ENCODE measurements at places on chromosomes 6 and 20.

DNA sequence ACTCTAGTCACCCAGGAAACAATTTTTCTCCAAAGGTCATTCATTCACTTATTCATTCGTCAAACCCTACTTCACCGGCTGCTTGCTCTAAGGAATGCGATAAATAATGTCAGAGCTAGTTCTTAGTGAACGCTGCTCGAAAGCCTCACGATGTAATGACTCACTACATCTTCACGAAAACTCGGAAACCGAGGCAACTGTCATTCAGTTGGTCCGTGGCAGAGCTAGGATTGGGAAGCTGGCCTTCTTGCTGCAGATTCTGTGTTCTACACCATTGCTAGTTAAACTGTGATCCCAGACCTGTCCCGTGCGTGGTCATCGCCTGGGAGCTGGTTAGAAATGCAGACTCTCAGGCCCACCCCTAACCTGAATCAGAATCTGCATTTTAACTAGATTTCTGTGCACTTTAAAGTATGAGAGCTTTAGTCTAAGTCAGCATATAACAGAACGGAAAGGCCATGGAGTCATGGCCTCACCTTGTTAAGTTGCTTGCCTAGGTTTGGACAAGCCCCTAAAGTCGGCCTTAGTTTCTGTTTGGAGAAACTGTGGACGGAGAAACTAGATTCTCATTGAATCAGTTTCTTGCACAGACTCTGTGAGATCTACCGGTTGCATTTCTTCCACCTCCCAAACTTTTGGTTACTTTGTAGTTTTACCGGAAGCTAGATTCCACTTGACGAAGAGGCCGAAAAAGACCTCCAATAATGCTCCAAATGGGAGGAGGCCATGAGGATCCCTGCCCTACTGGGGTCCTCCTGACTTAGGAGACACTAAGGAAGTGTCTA is 651 bp upstream of the CCND3 start:
- DNase-seq = no peak

GRCh38 chr6:24865161-24865560 is 66.4 kb upstream of the ARMH2 start:
- DNase-seq = no peak

DNA sequence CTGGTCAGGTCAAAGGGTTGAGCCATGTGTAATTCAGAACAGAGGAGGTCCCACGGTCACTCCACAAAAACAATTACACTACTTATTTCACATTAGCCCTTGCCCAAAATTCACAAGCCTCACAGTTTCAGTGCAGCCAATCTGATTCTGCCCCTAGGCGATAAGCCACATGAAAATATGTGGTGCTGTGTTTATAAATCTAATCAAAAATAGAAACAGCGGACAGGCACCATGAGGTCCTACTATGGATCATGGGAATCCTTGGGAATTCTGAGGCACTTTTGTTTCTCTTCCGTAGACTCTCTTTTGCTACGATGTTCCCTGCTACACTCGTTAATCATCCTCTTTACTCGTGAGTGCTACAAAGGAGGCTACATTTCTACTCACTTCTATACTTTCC is 476.1 kb downstream of the TFAP2A start:
- DNase-seq = no peak

DNA sequence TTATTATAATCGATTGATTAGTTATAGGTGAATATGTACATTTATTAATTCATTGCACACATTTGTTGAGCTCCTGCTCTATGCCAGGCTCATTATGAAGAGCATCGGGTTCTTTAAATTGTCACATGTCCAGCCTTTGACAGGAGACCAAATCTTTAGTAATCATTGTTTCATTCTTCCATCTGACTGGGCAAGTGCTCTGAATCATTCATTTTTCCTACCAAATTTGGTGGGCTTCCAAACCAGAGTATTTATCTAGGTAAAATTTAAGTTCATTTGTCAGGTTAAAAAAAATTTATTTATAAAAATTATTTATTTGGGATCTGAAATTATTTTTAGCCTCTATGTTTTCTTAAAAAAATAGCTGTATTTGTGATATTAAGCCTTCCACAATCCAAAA is 404.9 kb upstream of the MMS22L start:
- no peak for DNase-seq

DNA sequence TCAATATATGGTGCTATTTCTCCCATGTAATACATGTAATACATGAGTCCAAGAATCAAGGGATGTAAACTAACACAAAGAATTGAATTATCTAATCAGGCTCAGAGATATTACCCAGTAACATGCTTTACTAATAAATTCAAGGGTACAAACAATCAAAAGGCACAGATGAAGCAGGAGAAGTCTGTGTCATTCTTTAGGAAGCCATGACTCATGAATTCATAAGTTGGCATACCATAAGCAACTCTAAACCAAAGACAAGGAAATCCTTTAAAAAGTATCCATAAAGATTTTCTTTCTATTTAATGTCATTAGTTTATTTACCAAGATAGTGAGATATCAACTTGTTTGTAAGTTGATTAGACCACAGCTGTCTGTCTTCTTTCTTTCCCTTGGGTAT is 446.0 kb upstream of the IMPG1 start:
- no peak for DNase-seq

DNA sequence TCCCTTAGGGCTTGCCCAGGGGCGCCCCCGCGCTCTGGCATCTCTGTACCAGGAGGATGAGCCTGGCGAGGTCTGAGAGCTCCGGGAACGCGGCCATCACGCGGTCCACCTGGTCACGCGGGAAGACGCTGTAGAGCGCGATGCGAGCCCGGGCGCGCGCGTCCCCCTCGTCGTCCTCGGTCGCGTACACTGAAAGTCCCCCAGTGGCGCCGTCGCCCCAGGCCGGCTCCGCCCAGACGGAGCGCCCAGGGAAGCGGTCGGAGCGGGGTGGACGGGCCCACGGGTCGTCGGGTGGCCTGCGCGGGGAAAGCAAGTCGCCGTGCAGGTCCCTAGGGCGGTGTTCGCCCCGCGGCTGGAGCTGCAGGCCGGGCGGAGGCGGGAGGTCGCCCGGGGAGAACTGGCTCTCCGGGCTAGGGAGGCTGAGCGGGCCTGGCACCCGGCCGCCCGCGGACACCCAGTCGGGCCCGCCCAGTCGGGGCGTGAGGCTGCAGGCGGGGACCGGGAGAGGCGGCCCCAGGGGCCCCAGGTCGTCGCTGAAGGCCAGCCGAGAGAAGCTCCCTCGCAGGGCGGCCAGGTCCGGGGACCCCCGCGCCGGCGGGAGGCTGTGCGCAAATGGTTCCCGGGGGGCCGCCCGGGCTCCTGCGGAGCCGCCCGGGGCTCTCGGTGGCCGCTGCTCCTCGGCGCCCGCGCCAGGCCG is 34.0 kb downstream of the ZC3H12D start:
- no peak for DNase-seq

DNA sequence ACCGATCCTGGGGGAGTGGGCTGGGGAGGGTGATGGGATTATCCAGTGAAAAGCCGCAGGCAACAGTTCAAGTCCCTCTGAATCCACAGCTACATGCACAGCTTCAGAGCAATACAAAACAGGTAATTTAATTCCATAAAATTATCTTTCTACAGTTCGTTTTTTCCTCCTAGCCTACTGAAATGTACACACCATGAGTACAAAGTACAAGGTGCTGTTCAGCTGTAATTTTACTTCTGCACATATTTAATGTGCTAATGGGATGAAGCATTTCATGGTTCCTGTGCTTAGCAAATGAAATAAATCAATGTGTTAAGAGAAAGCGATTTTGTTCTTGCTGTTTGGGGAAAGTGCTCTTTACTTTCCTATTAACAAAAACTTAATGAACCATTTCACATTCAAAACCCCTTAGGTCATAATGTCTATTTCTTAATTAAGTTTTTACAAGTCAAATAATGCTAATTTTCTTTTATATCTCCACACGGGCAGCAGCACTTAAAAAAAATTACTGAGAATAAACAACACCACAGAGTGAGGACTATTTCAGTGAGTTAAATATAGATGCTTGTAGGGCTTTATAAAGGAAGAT is 71.8 kb downstream of the INSM1 start:
- DNase-seq = no peak

- no peak for DNase-seq
These were observed 137.7 kb upstream of the HEY2 start for GRCh38 chr6:125611573-125612344.

DNA sequence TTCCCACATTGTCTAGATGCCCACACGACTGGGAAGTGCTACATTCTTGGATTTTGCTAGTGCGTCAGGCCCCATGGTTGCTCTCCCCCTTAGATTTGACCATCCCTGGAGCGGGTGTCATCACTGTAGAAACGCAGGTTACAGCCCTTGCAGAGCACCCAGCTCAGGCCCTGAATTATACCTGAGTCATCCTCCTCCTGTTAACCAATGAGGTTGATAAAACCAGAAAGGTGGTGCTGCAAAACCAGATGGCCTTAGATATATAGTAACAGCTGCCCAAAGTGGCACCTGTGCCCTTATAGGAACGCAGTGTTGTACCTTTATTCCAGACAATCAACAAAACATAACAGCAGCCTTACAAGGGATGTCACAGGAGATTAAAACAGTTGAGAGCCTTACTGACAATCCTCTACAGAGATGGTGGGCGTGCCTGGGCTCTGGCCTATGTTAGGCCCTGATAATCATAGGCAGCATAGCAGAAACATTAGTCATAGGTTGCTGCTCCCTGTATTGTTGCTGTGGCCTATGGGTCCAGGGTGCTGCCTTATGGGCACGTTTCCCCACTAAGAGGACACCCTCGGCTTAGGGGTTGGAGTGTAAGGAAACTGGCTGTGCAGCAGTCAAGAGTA is 33.6 kb upstream of the HSF2 start:
- DNase-seq = no peak

DNA sequence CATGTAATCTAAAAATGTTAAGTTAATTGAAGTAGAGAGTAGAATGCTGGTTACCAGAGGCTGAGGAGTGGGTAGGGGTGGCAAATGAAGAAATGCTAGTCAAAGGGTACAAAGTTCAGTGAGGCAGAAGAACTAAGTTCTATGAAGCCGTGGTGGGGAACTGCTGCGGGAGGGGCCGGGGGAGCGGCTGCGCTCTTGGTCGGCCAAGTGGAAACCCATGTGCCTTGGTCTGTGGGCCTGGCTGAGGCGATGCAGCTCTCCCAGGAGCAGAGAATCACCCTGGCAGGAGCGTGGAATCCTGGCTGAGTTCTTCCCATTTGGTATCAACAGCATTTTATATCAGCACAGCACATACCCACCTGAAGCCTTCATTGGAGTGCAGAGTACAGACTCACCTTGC is 22.3 kb downstream of the TTLL2 start:
- DNase-seq = no peak

GRCh38 chr6:161411265-161411944 is 137.5 kb upstream of the AGPAT4 start:
- no peak for DNase-seq

DNA sequence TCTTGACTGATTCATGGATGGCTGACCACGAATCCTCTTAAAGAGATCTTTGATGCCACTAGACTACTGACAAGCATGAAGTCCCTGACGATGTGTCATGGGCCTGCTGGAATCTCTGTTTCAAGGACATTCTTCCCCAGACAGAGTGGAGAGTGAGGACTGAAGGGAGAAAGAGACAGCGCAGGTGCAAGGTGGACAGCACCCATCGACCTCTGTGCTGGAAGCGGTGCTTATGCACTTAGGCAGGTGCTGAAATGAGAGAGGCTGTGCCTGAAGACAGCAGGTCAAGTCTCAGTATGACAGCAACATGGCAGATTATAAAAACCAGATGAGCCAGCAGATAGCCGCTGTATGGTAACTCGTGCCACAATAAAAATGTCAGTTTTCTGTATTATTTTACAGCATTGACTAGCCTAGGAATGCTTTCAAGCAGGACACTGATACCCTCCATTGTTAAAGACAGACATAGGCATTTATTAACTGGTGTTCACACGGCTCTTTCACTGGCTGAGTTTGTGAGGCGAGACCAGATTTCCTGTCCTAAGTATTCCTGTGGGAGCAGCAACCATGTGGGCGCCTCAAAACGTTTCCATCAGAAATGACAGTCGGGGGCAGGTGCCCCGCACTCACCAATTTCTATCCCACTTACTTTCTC is 47.5 kb downstream of the FOXC1 start:
- no peak for DNase-seq

- DNase-seq = peak; percentile 47
These were observed at the start of gene GPSM3 for GRCh38 chr6:32192608-32193039. GPSM3 (minus strand) TSS chr6:32192643; CDS start chr6:32192513, 130 bp downstream.

DNA sequence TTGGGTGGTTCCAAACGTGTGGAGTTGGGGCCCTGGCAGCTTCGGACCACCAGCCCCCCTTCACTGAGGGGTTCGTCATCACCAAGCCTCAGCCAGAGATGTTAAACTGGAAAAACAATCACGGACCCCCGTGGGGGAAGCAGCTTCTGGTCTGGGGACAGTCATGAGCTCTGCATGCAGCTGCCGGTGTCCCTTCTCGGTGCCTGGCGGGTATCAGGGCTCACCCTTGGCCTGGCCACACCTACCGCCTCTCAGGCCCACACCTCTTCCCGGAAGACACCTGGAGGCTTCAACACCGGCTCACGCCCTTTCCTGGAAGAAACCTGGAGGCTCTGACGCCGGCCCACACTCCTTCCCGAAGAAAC is 77.8 kb upstream of the BHLHE23 start:
- DNase-seq = no peak

GRCh38 chr6:21996425-21997118 is 300.3 kb downstream of the PRL start:
- DNase-seq = no peak

DNA sequence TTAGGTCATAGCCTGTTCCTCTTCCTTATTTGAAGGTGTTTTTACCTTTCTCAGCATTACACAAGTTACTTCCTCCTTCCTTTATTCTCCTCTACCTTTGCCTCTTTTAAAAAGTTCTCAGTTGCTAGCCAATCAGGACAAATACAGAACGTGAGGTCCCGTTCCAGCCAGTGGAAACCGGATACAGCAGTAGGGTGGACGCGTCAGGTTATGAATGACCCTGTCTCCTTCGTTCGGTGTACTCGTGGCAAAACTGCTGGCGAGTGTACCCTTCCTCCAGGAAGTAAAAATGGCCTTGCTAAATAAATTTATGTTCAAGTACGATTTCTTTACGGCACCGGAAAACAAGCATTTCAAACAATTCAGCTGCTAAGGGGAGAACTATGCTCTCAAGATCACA is 77.0 kb upstream of the MLN start:
- no peak for DNase-seq

DNA sequence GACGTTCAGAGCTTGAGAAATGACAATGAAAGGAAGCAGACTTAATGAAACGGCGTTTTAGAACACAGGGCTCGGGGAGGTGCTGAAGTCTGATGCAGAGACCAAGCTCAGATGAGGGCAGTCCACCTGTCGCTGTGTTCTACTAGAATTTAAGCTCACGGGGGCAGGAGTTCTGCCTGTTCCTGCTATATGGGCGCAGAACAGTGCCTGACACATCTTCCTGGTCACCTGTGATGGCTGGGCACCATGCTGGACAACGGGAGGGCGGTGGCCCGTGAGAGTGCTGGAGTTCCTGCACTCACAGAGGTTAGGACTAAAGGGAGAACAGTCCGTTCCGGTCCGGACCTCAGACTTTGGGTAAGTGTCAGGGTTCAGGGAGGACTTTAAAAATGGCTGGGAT is 130.6 kb downstream of the ERMARD start:
- DNase-seq = no peak

DNA sequence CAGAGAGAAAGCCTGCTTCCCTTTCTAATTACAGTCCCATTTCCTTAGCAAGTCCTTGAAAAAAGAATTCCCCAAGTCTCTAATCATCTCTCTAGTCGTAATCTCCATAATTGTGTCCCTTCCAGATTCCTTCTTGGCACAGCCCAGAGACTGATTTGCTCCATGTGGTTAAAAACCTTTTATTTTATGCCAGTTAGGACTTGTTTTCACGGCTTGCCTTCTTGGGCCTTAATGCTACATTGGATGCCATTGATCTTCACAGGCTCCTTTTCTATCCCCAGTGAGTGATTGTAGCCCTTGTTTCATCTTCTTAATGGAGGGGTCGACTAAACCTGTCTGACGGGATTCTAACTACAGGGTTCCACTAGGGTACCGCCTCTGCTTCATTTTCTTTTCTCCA is 650.6 kb upstream of the ARID1B start:
- no peak for DNase-seq

All from activated naive CD4-positive, alpha-beta T cell treated with Interleukin-2 at 50 U/mL for 16 hours (primary cell).